Purkinje cell (primary cell): ENCODE measurements at places on chromosomes 5 and 9. TPM values are rescaled to one million over a fixed set of nuclear protein-coding genes. Genes with fewer than 3 reads are reported as not detected.

Gene TRIM7
- polyA plus RNA-seq, result 0.35 TPM in 1 of 2 replicates, not detected in the other

Gene GABRA1
- polyA plus RNA-seq, result 1,009 and 1,123 TPM in 2 replicates

Gene GFI1B
- polyA plus RNA-seq, result not detected in 2 replicates

Gene STPG3
- polyA plus RNA-seq, result not detected in 2 replicates

Gene PCDHB3
- polyA plus RNA-seq, result 3.7 and 7.5 TPM in 2 replicates

Gene TPPP
- 2.4 and 5.6 TPM in 2 replicates for polyA plus RNA-seq

Gene DPYSL3
- 2.9 and 5.2 TPM in 2 replicates for polyA plus RNA-seq

Gene TCF7
- 0.11 TPM in 1 of 2 replicates, not detected in the other for polyA plus RNA-seq

Gene OR13C8
- polyA plus RNA-seq, result not detected in 2 replicates

Gene ADRB2
- not detected in 2 replicates for polyA plus RNA-seq

Gene SPATA31C1
- not detected in 2 replicates for polyA plus RNA-seq

Gene PARP8
- 4.4 and 5.4 TPM in 2 replicates for polyA plus RNA-seq

Gene LECT2
- not detected in 2 replicates for polyA plus RNA-seq

Gene CACNA1B
- 0.41 and 1.9 TPM in 2 replicates for polyA plus RNA-seq

Gene CBY3
- polyA plus RNA-seq, result not detected in 2 replicates

Gene MPDZ
- 18.4 and 21.8 TPM in 2 replicates for polyA plus RNA-seq

Gene NR4A3
- 0.76 and 3.0 TPM in 2 replicates for polyA plus RNA-seq

Gene OBP2A
- not detected in 2 replicates for polyA plus RNA-seq

Gene WNT8A
- not detected in 2 replicates for polyA plus RNA-seq
